ENCODE measurements at places on chromosomes 11 and 22. TPM values are rescaled to one million over a fixed set of nuclear protein-coding genes. Genes with fewer than 3 reads are reported as not detected.

DNA sequence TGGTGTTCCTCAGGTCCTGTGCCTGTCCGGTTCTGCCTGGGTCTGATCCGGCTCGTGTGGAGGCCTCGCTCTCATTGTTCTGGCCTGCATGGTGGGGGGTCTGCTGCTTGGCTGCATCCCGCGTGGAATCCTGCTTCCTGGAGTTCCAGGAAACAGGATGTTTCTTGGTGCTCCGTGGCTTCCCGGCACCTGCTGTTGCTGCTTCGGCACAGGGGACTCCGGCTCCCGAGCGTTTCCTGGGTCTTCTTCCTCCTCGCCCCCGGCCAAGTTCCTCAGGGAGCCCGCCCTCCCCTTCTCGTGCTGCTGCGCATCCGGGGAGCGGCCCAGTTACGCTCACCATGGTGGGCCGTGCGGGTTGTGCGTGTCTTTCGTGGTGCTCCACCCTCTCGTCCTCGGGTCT, 29.9 kb downstream of the GLB1L2 start:
- no peak overlapping the region for H3K4me3 ChIP-seq
- peaks cover 5% of the 10 kb centered on the region for H3K27me3 ChIP-seq
- no peaks in the 10 kb centered on the region for H3K36me3 ChIP-seq
- no peak for DNase-seq

- H3K4me1 ChIP-seq = no peaks in the 10 kb centered on the region
- H3K4me3 ChIP-seq = no peak overlapping the region
- no peaks in the 10 kb centered on the region for H3K36me3 ChIP-seq
- no peak for DNase-seq
- H3K27ac ChIP-seq = no peak overlapping the region
- peaks cover 7% of the 10 kb centered on the region for H3K27me3 ChIP-seq
Measured at GRCh38 chr11:126139111-126140091, 72.0 kb downstream of the RPUSD4 start.

- peaks cover 4% of the 10 kb centered on the region for H3K27me3 ChIP-seq
- no peaks in the 10 kb centered on the region for H3K36me3 ChIP-seq
- no peak overlapping the region for H3K27ac ChIP-seq
- peaks cover 2% of the 10 kb centered on the region for H3K4me1 ChIP-seq
Measured at GRCh38 chr11:43989162-43989981, 46.9 kb downstream of the C11orf96 start.

- H3K4me3 ChIP-seq = no peak overlapping the region
- H3K27me3 ChIP-seq = no peaks in the 10 kb centered on the region
- H3K4me1 ChIP-seq = no peaks in the 10 kb centered on the region
- H3K27ac ChIP-seq = no peak overlapping the region
- no peaks in the 10 kb centered on the region for H3K36me3 ChIP-seq
- no peak for DNase-seq
Measured at GRCh38 chr11:2012440-2012839, 14.8 kb upstream of the H19 start.

GRCh38 chr11:1573903-1574237, 1.8 kb upstream of the DUSP8 start:
- H3K36me3 ChIP-seq = no peaks in the 10 kb centered on the region
- DNase-seq = no peak
- no peak overlapping the region for H3K27ac ChIP-seq
- peak overlapping the region; percentile 51 for H3K4me3 ChIP-seq
- H3K27me3 ChIP-seq = peaks cover 2% of the 10 kb centered on the region

- peaks cover 9% of the 10 kb centered on the region for H3K36me3 ChIP-seq
- H3K4me1 ChIP-seq = no peaks in the 10 kb centered on the region
- H3K4me3 ChIP-seq = no peak overlapping the region
- no peak overlapping the region for H3K27ac ChIP-seq
- DNase-seq = peak; percentile 1
- no peaks in the 10 kb centered on the region for H3K27me3 ChIP-seq
Measured at GRCh38 chr22:47166033-47166404, 403.6 kb downstream of the TBC1D22A start.

DNA sequence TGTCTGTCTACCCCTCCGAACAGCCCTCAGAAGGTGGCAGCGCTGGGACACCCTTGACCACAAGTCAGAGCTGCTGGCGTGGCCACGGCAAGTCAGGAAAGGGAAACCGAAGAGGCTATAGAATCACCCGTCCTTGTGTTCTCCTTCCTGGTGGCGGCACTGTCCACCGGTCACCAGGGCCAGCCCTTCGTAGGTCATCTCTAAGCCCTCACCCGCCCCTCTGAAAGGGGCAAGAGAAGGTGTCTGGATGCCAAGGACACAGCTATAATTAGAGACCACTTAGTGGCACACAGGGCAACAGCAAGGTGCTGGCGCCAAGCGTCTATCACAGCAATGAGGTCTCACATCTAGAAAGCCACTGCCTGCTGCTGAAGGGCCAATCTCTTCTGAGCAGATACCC, 320.9 kb downstream of the SHANK2 start:
- no peaks in the 10 kb centered on the region for H3K36me3 ChIP-seq
- DNase-seq = no peak
- H3K4me1 ChIP-seq = no peaks in the 10 kb centered on the region

DNA sequence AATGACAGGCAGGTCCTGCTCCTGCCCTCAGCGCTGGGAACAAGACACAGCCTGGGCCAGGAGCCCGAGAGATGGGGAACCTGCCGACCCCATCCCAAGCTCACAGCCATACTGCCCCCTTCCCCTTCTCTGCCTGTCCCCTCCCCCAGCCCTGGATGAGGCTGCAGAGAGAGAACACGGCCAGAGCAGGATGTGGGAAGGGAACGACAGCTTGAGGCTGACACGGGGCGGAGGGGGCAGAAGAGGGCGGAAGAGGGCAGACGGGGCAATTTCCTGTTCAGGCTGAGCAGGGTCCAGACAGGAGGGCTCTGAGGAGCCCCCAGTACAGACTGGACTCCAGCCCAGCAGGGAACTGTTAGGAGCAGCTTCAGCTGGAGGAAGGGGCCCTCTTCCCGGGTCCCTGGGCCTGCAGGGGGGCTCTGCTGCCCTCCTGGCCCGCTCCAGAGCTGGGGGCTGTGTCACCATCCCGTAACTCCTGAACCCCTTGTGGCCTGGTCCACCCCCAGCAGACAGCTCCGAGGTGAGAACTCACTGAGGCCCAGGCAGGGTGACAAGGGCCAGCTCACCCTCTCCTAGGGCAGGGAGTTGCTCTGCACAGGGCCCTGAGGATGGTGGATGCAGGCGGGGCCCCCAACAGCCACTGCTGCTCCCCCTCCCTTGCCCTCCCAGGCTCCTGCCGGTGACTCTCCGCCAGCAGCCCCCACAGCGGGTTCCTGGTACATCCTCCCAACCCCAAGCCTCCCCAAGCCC, 5.7 kb downstream of the CTSD start:
- H3K36me3 ChIP-seq = peaks cover 7% of the 10 kb centered on the region
- no peaks in the 10 kb centered on the region for H3K27me3 ChIP-seq
- peaks cover 76% of the 10 kb centered on the region for H3K4me1 ChIP-seq
- peak; percentile 78 for DNase-seq

DNA sequence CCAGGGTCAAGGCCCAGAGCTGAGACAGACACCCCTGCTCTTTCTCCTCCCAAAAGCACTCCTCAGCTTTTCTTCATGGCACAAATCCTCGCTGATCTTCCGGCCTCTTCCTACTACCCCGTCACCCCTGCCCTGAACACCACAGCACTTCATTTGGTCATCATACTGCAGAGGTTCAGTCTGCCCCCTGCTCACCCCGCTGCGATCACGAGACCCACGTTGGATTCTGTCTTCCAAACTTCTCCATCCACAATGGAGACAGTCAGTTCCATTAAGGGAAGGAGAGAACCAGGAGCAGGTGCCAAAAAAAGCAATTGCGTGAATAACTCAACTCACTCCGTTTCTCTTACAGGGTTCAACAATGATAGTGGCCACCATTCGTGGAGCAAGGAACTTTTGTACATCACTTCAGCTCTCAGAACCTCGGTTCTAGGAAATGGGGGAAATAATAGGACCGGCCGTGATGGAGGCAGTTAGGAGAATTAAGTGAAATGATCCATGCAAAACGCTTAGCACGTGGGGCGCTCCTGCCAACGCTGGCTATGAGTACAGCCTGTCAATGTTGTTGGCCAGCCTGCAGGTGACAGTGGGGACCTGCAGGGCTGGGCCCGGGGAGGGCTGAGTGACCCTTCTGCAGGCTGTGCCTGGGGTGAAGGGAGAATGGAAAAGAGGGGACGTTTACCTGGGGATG, 45.9 kb downstream of the MN1 start:
- H3K4me1 ChIP-seq = no peaks in the 10 kb centered on the region
- H3K4me3 ChIP-seq = no peak overlapping the region
- no peak for DNase-seq
- no peaks in the 10 kb centered on the region for H3K27me3 ChIP-seq
- no peaks in the 10 kb centered on the region for H3K36me3 ChIP-seq

DNA sequence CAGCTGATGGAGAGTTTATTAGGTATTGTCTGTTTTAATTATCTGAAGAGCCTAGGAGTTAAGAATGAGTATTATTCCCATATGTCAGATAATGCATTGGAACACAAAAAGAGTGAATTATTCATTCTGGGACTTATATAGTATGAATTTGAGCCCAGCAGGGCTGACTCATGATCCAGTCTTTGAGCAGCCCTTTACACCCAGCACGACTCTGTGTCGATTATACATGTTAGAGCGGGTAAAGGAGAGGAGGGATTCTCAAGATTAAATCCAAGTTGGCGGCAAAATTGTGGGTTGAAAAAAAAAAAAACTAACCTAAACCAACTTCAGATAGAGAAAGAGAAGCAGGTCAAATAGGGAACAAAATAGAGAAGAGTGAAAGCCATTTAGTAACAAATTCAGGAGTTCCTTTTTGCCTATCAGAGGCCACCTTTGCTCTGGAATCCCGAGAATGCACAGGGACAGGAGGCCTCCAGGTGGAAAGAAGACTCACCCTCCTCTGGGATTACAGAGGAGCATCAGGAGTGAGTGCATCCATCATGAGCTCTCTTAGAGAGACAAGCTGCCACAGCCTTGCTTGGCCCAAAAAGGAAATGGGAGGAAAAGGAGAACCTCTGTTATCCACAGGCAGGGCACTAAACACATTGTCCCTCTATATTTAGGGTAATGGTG, 3.1 kb downstream of the MRGPRX1 start:
- H3K4me1 ChIP-seq = no peaks in the 10 kb centered on the region
- H3K27me3 ChIP-seq = peaks cover 12% of the 10 kb centered on the region
- no peak for DNase-seq
- H3K4me3 ChIP-seq = no peak overlapping the region
- no peak overlapping the region for H3K27ac ChIP-seq

- no peaks in the 10 kb centered on the region for H3K36me3 ChIP-seq
- peaks cover 5% of the 10 kb centered on the region for H3K4me1 ChIP-seq
- no peak overlapping the region for H3K4me3 ChIP-seq
- no peak for DNase-seq
Measured at GRCh38 chr11:45766469-45766868, 38.5 kb upstream of the SLC35C1 start.

- no peak overlapping the region for H3K27ac ChIP-seq
- no peaks in the 10 kb centered on the region for H3K27me3 ChIP-seq
- H3K36me3 ChIP-seq = no peaks in the 10 kb centered on the region
- H3K4me3 ChIP-seq = no peak overlapping the region
- H3K4me1 ChIP-seq = peaks cover 10% of the 10 kb centered on the region
Measured at GRCh38 chr22:22167791-22168189, 76.8 kb upstream of the VPREB1 start.

DNA sequence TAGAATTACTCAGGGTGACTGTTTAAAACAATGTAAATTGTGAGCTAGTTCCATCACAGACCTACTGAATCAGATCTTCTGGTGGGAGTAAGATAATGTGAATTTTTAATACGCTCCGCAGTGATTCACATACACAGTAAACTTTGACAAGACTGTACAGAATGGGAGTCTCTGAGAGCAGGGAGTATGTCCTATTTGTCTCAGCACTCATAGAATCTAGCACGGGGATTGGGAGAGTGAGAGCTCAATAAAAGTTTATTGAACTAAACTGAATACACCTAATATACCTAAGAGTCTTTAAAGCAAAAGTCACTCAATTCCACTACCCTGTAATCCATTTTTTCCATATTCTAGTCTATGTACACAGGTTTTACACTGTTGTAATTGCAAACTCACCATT, 11.2 kb upstream of the GAB2 start:
- H3K4me1 ChIP-seq = peaks cover 32% of the 10 kb centered on the region
- H3K27ac ChIP-seq = no peak overlapping the region
- H3K27me3 ChIP-seq = no peaks in the 10 kb centered on the region
- H3K4me3 ChIP-seq = no peak overlapping the region
- peaks cover 6% of the 10 kb centered on the region for H3K36me3 ChIP-seq

- H3K4me3 ChIP-seq = no peak overlapping the region
- DNase-seq = no peak
- H3K27ac ChIP-seq = no peak overlapping the region
- H3K36me3 ChIP-seq = peaks cover 4% of the 10 kb centered on the region
Measured at GRCh38 chr22:29578462-29579200, 2.3 kb downstream of the NIPSNAP1 start.

GRCh38 chr11:22778642-22779041, 51.0 kb downstream of the SVIP start:
- H3K36me3 ChIP-seq = no peaks in the 10 kb centered on the region
- peaks cover 7% of the 10 kb centered on the region for H3K4me1 ChIP-seq
- DNase-seq = no peak
- no peak overlapping the region for H3K4me3 ChIP-seq
- no peak overlapping the region for H3K27ac ChIP-seq
- H3K27me3 ChIP-seq = peaks cover 6% of the 10 kb centered on the region

DNA sequence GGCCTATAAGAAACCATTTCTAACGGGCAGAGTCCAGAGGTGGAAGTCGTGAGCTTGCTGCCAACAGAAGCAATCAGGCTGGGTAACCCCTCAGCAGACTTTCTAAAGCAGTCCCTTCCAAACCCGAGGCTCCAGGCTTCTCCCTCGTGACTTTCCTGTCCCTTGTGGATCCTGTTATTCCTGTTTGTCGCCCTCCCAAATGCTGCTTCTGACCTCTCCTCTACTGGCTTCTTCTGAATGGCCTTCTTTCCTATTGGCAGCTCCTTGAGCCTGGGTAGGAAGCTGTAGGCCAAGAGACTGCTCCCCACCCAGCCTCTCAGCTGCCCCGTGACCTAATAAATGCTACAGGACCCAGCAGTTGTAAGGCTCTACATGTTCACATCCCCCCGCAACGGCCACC, 35.0 kb downstream of the MAFF start:
- H3K4me1 ChIP-seq = no peaks in the 10 kb centered on the region
- peaks cover 3% of the 10 kb centered on the region for H3K36me3 ChIP-seq
- no peak overlapping the region for H3K4me3 ChIP-seq

TMEM86A gene
- 0.09 TPM for total RNA-seq

DBX1 gene
- total RNA-seq = not detected

OR5L2 gene
- total RNA-seq = not detected

HBD gene
- not detected for total RNA-seq

SLC22A25 gene
- total RNA-seq = not detected

GAL gene
- 2.2 TPM for total RNA-seq

FAM227A gene
- 0.63 TPM for total RNA-seq

TMPRSS4 gene
- not detected for total RNA-seq

ENDOD1 gene
- 11.1 TPM for total RNA-seq

KCNQ1OT1 gene
- total RNA-seq = 0.16 TPM

SPINDOC gene
- total RNA-seq = 26.2 TPM

MS4A3 gene
- not detected for total RNA-seq

SUSD2 gene
- total RNA-seq = 0.80 TPM

PACSIN2 gene
- total RNA-seq = 28.1 TPM

PARVG gene
- total RNA-seq = 61.7 TPM
